Fibroblast of skin of right biceps (primary cell): ENCODE measurements at places on chromosomes 4 and X.

- DNase-seq, result peak; percentile 77
Measured at GRCh38 chrX:30039768-30040167, 175.6 kb upstream of the MAGEB2 start.

GRCh38 chr4:105472871-105473323 lies 965 bp downstream of the PPA2 start:
- no peak for DNase-seq

DNA sequence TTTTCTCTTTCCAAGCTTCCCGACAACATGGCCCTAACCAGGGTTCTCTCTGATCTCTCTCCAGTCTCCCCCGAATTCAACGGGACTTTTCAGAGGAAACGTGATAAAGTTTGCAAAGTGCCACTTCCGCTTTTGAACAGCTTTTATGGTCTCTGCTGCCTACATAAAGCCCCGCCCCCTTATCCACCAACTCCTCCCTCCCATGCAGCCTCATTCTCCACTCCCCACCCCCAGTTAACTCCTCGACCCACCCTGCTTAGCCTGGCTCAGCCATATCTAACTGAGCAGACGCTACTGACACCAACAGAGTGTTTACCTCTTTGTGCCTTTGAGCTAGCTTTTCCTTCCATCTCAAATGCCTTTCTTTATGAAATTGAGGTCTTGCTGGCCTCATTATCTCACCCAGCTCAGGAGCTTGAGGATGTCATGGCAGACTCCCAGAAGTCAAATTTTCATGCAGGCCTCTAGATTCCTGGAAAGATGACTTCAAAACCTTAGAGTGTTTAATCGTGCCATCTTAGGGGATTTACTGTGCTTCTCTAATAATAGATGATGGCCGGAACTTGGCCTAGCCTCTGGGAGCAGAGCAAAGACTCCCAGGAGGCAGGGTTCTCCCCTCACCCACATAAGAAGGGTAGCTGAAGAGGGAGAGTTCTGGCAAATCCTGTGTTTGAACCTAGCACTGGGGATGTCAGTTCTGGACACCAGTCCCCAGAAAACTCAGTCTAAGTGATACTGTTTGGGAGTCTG lies 606.0 kb downstream of the BCOR start:
- no peak for DNase-seq

GRCh38 chr4:107977966-107978705 lies 11.6 kb upstream of the HADH start:
- DNase-seq, result no peak

DNA sequence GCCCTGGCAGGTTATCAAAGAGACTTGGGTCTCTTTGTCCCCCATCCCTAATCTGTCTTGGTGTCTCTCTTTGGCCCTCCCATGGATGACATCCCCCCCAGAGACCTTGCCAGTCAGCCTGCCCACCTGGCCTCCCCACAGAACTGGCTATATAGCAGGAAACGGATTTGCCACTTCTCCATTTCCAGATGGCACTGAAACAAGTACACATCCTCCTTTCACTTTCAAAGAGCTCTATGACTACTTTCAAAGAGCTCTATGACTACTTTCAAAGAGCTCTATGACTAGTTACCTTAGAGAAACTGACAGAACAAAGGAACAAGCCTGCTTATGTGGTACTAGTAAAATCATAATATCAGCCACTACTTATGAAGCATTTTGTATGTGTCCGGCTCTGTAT lies 175.3 kb downstream of the MAML3 start:
- DNase-seq, result no peak

- DNase-seq, result peak; percentile 86
Measured at GRCh38 chr4:3402491-3403347, 39.0 kb upstream of the HGFAC start.

DNA sequence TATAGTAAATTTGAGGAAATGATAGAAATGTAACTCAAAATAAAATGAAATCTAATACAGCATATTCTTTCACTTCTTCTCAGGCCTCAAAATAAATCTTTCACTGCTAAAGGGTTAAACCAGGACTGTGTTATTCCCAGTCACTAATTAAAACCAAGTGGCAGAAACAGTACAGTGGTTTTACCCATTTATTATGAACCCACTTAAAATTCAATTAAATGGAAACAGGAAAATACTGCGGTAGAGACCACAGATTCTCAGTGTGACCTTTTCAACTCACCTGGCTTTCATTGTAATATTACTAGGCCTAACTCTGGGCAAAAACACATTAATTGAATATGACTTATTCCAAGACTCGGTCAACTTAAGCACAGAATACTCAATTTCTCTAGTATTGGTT lies 176.5 kb upstream of the DKK2 start:
- peak; percentile 15 for DNase-seq

GRCh38 chr4:108416831-108417230 lies 203.5 kb upstream of the RPL34 start:
- no peak for DNase-seq

DNA sequence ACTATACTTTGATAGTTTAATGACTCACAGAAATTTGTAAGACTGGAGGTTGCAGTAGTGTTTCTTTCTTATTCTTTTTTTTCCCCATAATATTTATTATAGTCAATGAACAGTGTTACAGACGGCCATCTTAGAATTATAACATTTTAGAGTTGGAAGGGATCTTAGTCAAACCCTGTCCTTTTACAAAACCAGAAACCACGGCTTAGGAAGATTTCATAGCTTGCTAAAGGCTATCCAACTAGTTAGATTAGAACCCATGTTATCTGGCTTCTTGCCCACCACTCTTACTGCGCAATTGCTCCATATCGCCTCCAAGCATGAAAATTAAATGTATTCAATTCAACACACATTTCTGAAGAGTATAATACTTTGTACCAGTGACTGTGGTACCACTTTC lies 1.1 kb downstream of the XIAP start:
- peak; percentile 35 for DNase-seq

DNA sequence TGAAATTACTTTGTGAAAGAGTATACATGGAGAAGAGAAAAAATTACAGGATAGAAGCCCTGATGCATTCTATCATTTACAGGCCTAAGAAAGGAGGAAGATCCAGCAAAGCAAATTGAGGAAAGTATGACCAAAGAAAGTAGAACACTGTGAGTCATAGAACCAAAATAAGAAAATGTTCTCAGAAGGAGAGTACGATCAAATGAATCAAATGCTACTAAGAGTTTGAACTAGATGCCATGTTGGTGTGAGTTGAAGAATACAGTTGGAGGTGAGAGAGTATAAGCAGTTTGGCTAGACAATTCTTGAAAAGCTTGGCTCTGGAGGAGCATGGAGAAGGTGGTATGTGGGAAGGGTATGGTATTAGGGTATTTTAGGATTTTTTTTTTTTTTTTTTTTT lies 161.8 kb downstream of the RPA4 start:
- no peak for DNase-seq

DNA sequence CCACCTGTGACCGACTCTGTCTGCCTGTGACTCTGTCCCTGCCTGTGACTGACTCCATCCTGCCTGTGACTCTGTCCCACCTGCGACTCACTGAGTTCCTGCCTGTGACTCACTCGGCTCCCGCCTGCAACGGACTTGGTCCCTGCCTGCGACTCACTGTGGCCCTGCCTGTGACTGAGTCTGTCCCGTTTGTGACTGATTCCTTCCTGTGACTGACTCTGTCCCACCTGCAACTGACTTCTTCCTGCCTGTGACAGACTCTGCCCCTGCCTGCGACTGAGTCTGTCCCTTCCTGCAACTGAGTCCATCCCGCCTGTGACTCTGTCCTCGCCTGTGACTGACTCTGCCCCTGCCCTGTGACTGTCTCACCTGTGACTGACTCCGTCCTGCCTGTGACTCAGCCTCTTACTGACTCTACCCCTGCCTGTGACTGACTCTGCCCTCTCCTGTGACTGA lies 9.6 kb upstream of the UVSSA start:
- peak; percentile 60 for DNase-seq

DNA sequence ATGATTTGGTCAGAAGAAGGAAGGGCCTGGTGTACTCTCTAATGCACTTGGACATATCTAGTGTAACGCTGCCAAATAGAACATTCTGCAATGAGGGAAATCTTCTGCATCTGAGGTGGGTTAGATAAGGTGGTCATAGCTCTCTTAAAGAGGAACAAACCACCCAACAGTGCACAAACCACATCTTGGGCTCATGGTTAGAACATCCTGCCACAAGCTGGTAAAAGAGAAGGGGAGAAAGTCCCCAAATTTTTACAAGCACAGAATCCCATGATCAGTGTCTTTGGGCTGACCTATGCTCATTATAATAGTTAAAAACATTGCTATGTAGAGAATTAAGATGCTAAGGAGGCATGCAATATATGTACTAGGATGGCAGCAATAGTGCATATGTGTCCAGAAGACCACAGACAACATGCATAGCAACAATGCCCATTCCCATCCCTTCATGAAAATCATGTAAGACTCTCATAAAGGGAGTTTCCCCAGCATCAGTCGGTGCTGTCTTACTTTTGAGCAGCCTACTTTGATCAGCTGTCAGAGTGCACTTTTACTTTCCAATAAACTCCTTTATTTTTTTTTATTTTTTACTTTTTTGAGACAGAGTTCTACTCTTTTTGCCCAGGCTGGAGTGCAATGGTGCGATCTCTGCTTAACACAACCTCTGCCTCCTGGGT lies 99.7 kb upstream of the SLC7A11 start:
- no peak for DNase-seq

- DNase-seq, result no peak
Measured at GRCh38 chrX:41670112-41670511, 18.7 kb upstream of the GPR34 start.

- DNase-seq, result peak; percentile 21
Measured at GRCh38 chr4:183563874-183564273, 59.0 kb downstream of the ING2 start.
